ENCODE measurements at places on chromosomes 5 and 9.
A peak's percentile ranks its signal among the peaks of the same experiment; 100 is the strongest.

GRCh38 chr9:38016375-38017135, 52.5 kb downstream of the SHB start:
- no peak for DNase-seq

GRCh38 chr5:72917371-72917776, 38.5 kb upstream of the FCHO2 start:
- DNase-seq, result no peak

GRCh38 chr9:1018121-1018520, 32.0 kb upstream of the DMRT2 start:
- peak; percentile 70 for DNase-seq

DNA sequence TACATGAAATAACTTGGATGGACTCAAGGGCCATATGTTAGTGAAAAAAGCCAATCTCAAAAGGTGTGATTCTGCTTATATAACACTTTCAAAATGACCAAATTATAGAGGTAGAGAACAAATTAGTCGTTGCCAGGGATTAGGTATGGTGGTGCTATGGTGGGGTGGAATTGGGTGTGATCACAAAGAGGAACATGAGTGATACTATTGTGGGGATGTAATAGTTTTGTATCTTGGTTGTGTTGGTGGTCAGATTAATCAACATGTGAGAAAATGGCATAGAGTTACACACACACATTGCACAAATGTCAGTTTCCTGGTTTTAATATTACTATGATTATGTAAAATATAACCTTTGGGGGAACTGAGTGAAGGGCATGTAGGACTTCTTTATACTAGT, 31.9 kb downstream of the CAMK4 start:
- DNase-seq, result no peak

- DNase-seq, result no peak
Observed at GRCh38 chr9:27336126-27336525, 39.2 kb upstream of the EQTN start.
